Stimulated activated CD8-positive, alpha-beta memory T cell treated with anti-CD3 and anti-CD28 coated beads, Interleukin-15, amount 100 ng/mL, for 24 hours (primary cell): ENCODE measurements at places on chromosomes 5 and 9.

DNA sequence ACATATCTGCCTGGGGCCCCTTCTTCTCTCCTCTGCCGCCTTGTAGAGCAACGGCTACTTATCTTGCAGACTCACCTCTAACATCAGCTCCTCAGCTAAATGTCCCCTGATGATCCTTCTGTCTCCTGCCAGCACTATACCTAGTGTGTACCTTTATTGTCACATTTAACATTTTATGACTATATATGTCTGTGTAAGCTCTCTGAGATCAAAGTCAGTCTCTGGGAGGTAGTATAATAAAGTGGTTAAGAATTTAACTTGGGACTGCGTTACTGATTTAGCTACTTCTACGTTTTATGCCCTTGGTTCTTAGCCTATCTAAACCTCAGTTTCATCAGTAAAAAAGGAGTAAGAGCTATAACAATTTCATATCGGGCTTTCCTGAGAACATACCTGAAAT, 2.2 kb downstream of the TMED7 start:
- DNase-seq = no peak

- no peak for DNase-seq
Observed at GRCh38 chr5:137360607-137361006, 138.5 kb downstream of the SPOCK1 start.

GRCh38 chr5:146447734-146448380, 724 bp downstream of the TCERG1 start:
- no peak for DNase-seq

DNA sequence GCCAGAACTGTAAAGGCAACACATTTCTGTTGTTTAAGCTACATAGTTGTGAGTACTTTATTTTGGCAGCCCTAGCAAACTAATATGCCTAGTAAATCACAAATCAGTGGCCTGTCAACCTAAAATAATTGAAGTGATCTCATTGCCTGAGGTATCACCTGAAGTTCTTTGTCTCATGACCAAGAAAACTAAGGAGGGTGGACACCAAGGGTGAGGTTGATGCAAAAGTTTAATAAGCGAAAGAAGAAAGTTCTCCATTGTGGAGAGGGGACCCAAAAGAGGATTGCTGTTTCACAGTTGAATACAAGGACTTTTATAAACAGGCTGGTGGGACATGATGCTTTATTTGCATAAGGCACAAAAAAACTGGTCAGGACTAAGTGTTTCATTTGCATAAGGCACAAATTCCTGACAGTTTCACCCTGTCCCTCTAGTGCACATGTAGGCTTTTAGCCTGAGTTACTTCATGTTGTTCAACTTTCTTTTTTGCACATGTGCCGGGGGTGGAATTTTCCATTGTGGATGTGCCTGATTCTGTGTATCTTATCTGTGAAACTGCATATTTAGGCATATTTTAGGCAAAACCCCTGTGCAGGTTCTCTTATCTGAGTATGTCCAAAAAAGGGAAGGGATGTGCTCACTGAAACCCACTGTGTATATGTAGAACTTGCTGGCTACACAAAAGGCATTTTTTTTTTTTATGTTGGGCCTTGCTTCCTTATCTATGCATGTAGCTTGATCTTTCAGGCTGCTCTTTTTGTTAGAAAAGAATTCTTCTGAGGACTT, 108.6 kb upstream of the RAI14 start:
- no peak for DNase-seq

- DNase-seq = no peak
Observed at GRCh38 chr5:21049901-21050300, 1061.9 kb upstream of the CDH18 start.

- DNase-seq = no peak
Observed at GRCh38 chr9:73839471-73839870, 657.7 kb upstream of the RORB start.

GRCh38 chr5:27748847-27749246, 710.5 kb upstream of the CDH9 start:
- no peak for DNase-seq

DNA sequence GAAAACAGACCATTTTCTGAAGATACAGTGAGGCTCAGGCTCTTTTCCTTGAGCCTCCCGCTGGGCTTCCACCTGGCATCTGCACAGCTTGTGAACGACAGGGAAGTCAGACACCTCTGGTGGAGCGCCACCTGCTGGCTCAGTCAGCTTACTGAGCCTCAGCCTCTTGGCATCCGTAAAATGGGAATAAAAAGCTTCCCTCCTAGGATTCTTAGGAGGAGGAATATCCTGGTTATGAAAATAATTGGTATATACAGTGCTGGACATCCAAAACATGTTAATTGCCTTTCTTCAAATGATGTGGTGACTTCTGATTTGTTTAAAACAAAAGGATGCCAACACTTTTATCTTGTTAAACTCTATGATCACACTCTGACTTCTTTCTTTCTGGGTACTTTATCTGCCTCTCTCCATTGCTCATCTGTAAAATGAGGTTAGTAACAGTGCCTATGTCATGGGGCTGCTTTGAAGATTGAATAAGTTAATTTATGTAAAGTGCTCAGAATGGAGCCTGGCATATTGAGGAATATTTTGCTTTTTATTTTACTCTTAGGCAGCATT, 67.5 kb downstream of the MAMDC2 start:
- DNase-seq = peak; percentile 32
